NCI-H524 (cell line): ENCODE measurements at places on chromosomes 12 and 14.

DNA sequence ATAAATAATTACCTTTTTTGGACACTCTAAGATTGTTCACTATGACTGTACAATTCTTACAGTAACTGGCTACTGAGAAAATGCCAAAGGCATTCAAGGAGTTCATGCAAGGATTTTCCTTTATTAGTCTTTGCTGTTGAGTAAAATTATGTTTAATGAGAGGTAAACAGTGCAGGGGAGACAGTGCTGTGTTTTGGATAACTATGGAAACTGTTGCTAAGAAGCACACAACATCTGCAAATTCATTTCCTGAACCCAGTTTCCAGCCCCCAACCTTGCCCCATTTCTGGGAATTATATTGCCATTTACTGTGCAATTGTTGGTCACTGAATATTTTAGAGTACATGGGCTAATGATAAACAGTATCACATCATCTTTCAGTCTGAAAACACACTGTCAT lies 1005.8 kb downstream of the TRHDE start:
- DNase-seq = no peak

DNA sequence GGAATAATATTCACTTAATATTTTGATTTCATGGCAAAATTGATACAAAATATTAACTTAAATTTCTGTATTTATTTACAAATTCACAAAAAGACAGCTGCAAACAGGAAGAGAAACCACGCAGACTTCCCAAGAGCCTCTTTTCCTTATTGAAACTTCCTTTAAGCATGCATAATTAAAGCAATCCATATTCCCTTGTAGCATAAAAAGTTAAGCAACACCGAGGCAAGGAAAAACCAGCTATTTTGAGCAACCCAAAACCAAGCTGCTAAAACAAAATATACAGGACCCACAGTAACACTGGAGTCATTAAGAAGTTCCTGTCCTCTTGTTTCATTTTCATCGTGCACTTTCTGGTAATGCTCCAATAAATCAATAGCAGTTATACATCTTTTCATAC lies 58.0 kb downstream of the EEA1 start:
- DNase-seq = no peak

DNA sequence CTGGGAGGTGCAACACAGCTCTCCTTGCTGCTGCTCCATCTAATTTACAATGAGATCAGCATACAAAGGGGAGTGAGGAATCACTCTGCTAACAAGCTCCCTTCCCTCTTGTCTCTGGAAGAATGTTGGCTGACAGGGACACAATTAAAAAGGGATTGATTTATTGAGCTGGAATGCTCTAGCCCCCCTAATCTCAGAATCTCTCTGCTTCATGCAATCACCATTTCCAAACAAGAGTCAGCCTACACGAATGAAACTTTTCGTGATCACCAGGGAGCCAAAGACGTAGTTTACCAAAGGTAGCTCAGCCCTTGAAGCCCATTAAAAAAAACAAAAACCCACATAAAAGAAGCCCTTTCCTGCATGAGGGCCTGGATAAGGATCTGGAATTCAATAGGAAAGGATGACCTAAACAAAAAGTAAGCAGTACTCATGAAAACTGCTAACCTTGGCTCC lies 223.8 kb downstream of the C12orf75 start:
- no peak for DNase-seq

GRCh38 chr12:42208574-42208973 lies 29.5 kb downstream of the YAF2 start:
- no peak for DNase-seq

DNA sequence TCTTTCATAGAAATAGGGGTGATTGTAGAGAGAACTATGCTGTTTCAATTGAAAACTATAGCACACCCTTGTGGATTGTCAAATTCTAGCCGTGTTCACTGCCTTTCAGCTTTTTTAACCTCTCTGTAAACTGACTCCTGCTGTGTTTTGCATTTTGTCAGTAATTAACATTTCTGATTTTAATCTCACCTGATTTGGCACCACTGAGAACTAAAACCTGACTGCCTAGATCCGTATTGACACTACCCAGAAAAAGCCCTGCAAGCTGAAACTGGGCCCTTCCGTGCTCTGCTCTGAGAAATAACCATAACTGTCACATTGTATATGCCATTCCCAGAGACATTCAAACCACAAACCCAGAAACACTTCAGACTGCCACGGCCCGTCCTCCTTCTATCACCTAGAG lies 26.6 kb upstream of the ETV6 start:
- no peak for DNase-seq

- no peak for DNase-seq
Observed at GRCh38 chr12:105233041-105233905, 2.7 kb downstream of the APPL2 start.

GRCh38 chr14:103522649-103523574 lies at the start of gene CKB:
CKB (minus strand) TSS chr14:103522830; CDS start chr14:103522493, 337 bp downstream.
- peak; percentile 94 for DNase-seq

DNA sequence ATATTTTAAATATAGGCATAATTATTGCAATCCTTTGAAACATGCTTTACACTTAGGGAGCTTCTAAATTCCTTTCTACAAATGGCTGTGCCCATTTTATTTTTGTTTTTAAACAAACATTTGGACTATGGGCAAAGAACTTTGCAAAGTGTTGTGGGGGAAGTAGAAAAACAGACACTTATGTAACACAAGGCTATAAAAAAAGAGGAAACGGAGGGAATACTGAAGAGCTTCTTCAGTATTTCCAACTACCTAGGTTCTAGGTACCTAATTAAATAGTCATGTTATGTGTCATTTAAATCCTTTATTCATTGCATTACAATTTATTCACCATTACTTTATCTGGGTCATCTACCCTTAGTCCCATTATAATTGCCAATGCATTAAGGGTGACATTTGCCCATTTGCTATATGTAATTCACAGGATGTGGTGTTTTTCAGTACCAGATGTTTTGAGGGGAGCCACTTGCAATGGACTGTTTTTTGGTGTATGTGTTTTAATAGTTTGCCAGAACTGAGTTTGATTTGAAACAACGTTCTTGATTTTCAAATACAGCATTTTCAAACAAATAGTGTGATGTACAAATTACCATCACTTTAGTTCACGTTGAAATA lies 1.5 kb upstream of the MSRB3 start:
- no peak for DNase-seq

DNA sequence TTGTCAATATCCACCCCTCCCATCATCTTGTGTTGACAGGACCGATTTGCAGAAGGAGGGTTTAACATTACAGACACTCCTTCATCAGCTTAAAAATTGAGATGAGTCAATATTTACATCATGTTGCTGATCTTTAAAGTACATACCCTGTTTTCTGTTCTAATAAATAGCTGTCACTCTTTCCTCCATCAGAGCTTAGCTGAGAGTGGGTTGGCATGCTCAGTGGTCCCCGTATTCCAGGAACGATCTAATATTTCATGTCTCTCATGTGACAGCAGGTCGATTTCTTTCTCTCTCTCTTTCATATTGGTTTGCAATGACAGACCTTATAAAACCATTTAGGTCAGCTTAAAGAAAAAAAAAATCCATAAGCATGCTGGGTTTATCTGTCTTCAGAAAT lies 950.6 kb downstream of the GALC start:
- DNase-seq = no peak

GRCh38 chr12:43052441-43052840 lies 462.9 kb upstream of the PRICKLE1 start:
- DNase-seq = no peak

DNA sequence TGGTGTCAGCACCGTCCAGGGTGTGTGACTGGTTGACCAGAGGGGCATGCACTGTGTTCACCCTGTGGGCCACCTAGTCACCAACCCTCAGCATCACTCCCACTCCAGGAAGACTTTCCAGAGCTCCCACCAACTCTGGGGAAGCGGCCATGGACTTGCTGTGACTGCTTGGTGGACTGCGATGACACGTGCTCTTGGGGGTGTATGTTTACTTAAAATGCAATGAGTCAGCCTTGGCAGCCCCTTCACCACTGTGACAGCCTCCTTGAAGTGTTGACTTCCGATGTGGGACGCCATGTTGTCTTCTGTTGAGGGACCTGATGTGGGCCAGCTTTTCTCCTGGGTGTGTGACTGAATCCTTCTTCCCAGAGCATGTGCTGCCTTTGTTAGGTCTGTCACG lies 151.1 kb upstream of the RTL1 start:
- no peak for DNase-seq

- no peak for DNase-seq
Observed at GRCh38 chr12:127334365-127334764, 932.6 kb upstream of the TMEM132C start.

- DNase-seq = no peak
Observed at GRCh38 chr12:109767991-109768900, 54.6 kb downstream of the FAM222A start.

GRCh38 chr14:99250636-99251208 lies 21.3 kb downstream of the BCL11B start:
- no peak for DNase-seq

DNA sequence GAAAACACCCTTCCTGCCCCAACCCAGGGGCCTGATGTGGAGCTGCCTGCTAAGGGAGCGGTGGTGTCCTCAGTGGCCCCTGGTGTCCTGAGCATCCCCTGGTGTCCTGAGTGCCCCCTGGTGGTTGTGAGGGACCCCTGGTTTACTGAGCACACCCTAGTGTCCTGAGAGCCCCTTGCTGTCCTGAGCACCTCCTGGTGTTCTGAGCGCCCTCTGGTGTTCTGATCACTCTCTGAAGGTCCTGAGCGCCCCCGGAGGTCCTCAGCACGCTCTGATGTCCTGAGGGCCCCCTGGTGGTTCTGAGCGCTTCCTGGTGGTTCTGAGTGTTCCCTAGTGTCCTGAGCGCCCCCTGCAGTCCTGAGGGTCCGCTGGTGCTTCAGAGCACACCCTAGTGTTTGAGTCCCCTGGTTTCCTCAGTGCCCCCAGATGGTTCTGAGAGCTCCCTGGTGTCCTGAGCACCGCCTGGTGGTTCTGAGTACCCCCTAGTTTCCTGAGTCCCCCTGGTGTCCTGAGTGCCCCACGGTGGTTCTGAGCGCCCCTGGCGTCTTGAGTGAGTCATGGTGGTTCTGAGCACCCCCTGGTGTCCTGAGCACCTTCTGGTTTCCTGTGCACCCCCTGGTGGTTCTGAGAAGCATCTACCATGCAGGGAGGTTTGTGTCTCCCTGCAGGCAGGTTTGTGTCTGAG lies 1004.2 kb downstream of the TMEM121 start:
- peak; percentile 8 for DNase-seq

GRCh38 chr14:74085047-74085637 lies 386 bp downstream of the LIN52 start:
- DNase-seq = peak; percentile 51

DNA sequence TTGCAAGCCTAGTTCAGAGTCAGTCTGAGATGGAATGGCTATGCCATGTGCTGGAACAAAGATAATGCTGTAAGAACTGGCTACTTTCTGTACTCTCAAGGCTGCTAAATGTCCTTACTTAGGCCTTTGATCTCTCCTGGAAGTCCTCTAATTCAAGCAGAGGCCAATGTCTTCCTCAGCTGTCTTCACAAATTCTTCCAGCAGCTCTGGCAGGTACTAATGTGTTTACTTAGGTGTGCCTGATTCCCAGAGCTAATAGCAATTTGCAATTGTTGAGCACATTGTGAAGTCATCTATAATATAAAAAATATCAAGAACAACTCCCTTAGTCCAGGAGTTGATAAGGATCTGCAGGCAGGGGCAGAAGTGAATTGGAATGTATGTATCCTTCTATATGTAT lies 3.8 kb upstream of the MYF5 start:
- DNase-seq = no peak

GRCh38 chr14:53953828-53954550 lies 2.6 kb downstream of the BMP4 start:
- DNase-seq = peak; percentile 63

- DNase-seq = no peak
Observed at GRCh38 chr12:42583016-42583415, 6.5 kb downstream of the PRICKLE1 start.

GRCh38 chr12:27252934-27253333 lies 8.8 kb downstream of the STK38L start:
- peak; percentile 69 for DNase-seq

- peak; percentile 61 for DNase-seq
Observed at GRCh38 chr14:40417777-40418401, 985.7 kb upstream of the FBXO33 start.

DNA sequence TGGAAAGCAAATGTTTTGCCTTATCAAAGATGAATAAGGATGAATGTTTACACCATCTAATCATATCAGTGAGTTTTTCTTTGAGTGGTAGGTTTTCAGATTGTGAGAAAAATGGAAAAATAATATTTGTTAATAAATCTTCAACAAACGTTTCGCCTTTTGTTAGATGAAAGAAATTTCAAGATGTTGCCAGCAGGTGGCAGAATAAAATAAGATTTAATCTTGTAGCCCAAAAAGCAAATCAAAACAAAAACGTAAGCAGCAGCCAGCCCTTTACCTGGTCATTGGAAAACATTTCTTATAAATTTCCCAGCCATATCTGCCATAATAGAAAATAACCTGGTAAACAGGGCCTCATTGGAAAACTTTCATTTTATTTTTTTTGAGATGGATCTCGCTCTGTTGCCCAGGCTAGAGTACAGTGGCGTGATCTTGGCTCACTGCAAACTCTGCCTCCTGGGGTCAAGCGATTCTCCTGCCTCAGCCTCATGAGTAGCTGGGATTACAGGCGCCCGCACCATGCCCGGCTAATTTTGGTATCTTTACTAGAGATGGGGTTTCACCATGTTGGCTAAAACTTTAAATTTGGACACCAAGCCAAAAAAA lies 15.4 kb upstream of the TMEM120B start:
- DNase-seq = peak; percentile 47

DNA sequence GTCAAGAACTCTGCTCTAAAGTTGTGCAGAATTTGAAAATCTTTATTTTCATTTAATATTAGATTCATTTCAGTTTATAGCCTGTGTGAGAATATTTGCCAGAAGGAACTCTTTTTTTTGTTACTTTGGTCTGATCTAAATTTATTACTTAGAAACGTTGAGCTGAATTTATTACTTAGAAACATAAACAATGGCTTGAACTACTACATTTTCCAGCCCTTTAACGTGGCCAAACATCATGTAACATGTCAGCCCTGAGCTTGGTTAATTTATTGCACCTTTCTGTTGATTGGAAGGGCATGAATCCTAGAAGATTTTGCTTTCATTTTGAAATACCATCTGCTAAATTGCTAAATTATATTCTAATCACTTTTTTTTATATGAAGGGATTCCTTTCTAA lies 241.4 kb downstream of the TMEM117 start:
- no peak for DNase-seq

DNA sequence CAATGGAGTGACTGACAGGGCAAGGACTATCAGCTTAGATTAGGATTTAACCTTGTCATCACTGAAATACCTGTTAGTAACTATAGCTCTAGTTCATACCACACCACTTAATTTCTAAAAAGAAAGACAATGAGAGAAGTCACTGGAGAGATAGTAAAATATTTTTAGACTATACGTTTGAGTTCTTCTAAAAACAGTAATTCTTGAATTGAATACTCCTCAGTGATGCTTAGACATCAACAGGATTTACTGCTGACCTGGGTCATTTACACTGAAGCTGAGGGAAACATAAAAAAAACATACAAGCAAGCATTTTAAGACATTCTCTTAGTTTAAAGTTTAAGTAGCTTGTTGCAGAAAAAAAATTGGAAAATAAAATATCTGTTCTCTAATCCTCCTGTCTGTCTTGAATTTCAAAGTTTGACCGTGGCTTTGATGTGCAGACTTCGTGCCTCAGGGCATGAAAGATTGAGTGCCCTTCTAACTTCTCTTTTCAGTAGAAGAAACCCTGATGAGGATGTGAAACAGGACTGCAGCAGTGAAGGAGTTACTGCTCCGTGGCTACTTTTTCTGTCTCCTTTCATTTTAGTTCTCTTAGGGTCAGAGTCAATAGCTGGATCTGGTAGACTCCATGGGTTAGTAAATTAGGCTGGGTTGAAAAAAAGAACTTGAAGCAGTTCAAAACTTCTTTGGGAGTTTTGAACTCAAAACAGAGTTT lies 172.2 kb downstream of the PTPRO start:
- DNase-seq = no peak
